ENCODE measurements at places on chromosomes 5 and 9. TPM values are rescaled to one million over a fixed set of nuclear protein-coding genes. Genes with fewer than 3 reads are reported as not detected.

AGXT2 gene
- total RNA-seq, result not detected

PTGDS gene
- total RNA-seq, result not detected

LRRC70 gene
- total RNA-seq, result 37.8 TPM

RHOBTB3 gene
- total RNA-seq, result 66.9 TPM

CATSPER3 gene
- not detected for total RNA-seq

STOML2 gene
- 339 TPM for total RNA-seq

HAPLN1 gene
- total RNA-seq, result not detected

STKLD1 gene
- total RNA-seq, result 0.81 TPM

CFAP157 gene
- total RNA-seq, result not detected

ZNF474 gene
- total RNA-seq, result 0.07 TPM

LHX3 gene
- total RNA-seq, result not detected

All from pulmonary artery endothelial cell (primary cell).